GM23248 (cell line): ENCODE measurements at places on chromosomes 2 and 18.

DNA sequence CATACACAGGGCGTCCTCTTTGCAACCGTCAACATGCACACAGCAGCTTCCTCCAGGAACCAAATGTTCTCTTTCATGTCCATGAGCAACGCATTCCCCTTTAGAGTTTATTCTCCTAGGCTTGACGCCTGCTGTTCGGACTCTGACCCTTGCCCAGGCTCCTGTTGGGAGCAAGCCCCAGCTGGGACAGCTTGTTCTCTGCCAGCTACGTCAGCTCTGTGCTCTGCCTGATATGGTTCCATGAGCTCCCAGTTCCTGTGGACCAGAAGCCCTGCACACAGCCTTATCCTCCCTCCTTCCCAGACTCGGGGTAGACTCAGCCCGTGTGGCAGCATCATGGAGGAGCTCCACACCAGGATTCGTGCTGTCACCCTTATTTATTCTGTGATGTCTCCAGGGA is 253.1 kb upstream of the PXDN start:
- no peak for DNase-seq

- no peak for DNase-seq
Observed at GRCh38 chr18:66754335-66754734, 150.4 kb upstream of the CDH19 start.

GRCh38 chr2:152251811-152252210 is 76.2 kb upstream of the STAM2 start:
- DNase-seq: no peak

GRCh38 chr2:357811-358210 is 69.9 kb upstream of the ALKAL2 start:
- DNase-seq: no peak

- DNase-seq: no peak
Observed at GRCh38 chr18:22493255-22493654, 75.5 kb upstream of the CTAGE1 start.

GRCh38 chr18:23828426-23828825 is 139.2 kb downstream of the LAMA3 start:
- peak; percentile 71 for DNase-seq

- DNase-seq: no peak
Observed at GRCh38 chr2:73449404-73449803, 63.8 kb downstream of the ALMS1 start.

- no peak for DNase-seq
Observed at GRCh38 chr2:72992734-72993102, 75.4 kb downstream of the EMX1 start.

- DNase-seq: no peak
Observed at GRCh38 chr2:181363164-181363563, 94.0 kb upstream of the ITGA4 start.

DNA sequence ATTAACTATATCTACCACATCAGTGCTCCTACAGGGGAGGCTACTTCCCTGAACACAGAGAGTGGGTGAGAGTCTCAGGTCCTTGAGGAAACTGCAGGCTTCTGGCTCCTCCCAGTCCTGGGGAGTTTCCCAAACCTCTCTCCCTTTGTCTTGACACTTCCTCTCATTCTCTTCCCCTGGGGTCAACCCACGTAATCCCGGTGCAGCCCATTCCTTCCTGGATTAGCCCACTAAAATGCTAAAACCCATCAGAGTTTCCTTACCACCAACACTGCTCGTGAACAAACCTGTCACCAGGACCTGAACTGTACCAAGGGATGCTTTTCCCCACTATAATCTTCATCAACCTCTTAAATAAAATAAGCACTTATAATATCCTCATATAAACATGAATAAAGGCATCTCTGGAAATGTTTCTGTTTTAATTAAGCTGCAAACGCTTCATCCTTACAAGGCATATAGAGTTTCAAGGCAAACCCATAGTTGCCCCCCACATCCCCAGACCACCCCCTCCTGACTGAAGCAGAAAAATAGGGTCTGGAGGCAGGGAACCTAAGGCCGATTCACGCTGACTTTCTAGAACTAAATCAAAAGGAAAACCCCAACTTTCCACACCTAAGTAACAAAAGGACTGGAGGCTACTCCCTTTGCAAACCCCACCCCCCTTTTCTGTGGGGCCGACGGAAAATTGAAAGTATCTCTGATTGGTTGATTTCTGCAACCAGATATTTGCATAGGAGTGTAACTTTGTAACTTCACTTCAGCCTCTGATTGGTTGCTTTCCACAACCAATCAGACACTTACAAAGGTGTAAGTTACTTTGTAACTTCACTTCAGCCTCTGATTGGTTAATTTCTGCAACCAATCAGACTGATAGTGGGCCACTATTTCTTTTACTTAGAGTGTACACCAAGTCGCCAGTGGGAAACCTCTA is 19.0 kb downstream of the TMSB10 start:
- peak; percentile 55 for DNase-seq

DNA sequence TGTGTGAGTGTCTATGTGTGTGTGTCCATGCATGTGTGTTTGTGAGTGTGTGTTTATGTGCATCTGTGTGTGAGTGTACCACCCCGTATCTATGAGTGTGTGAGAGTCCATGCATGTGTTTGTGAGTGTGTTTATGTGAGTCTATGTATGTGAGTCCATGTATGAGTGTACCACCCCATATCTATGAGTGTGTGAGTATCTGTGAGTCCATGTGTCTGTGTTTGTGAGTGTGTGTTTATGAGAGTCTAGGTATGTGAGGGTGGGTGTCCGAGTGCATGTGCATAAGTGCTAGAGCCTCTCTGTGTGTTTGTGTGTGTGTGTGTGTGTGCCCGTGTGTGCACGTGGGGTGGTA is 86.0 kb upstream of the ATG16L1 start:
- DNase-seq: no peak

GRCh38 chr18:8662560-8663255 is 42.6 kb upstream of the MTCL1 start:
- no peak for DNase-seq
